Activated CD4-positive, alpha-beta T cell treated with anti-CD3 and anti-CD28 coated beads, Interleukin-10, Interleukin-2, amounts not matched to agents 100 ng/mL and 50 ng/mL, durations not matched to agents 16 hours and 8 hours (primary cell): ENCODE measurements at places on chromosomes 7 and 10.
A peak's percentile ranks its signal among the peaks of the same experiment; 100 is the strongest.

GRCh38 chr10:48322017-48322416 lies 15.5 kb downstream of the MAPK8 start:
- DNase-seq, result no peak

GRCh38 chr10:37856881-37857286 lies 526 bp downstream of the ZNF248 start:
- DNase-seq, result peak; percentile 23

DNA sequence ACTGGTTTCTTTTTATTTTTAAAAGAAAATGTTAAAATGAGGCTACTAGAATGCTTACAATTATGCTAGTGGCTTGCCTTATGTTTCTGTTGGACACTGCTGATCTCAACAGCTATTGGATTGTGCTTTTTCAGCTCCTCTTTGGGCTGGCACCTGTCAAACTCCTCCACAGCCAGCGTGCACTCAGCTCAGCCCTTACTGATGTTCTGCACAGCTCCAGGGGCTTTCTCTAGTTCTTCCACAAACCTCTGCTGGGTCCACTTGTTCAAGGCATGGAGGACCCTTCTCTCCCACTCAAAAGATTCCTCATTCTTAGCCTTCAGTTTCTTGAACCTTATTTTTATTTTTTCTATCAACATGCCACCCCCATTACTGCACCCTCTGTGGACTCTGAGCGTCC lies 96.0 kb downstream of the VIPR2 start:
- DNase-seq, result no peak

DNA sequence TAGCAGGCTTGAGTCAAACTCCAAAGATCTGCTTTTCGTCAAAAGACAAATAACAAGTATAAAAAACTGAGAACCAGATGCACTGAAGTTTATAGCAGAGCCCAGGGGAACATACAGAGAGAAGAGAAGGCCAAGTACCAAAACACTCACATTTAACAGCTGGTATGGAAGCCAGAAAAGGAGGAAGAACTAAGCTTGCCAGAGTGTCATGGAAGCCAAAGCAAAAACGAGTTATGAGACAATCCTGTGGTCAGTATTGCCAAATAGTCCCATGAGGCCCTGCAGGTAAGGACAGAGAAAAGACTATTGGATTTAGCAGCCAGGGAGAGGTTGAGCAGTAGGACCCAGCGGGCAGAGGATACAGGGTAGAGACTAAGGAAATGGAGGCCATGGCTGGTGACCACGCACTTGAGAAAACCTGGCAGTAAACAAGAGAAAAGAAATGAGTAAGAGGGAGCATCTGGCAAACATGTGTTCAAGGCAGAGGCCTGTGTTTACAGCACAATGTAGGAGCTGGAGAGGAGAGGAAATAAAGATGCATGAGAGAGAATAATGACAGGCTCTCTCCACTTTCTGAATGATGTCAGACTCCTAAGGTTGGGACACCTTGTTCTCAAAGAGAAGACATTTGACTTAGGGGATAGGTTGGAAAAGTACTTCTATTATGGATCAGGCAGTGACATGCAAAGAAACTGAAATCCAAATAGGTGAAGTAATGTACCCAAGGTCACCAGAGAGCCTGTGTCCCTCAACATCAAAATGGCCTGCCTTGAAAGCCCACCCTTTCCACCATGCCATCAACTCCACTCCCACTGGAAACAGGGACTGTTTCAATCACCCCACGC lies 9.1 kb downstream of the CREB3L2 start:
- DNase-seq, result peak; percentile 67

- no peak for DNase-seq
Observed at GRCh38 chr7:64889686-64890162, 13.3 kb upstream of the ZNF273 start.

GRCh38 chr7:6175645-6176044 lies 96.8 kb downstream of the CYTH3 start:
- DNase-seq, result no peak

- no peak for DNase-seq
Observed at GRCh38 chr7:47095946-47096345, 486.0 kb downstream of the TNS3 start.

DNA sequence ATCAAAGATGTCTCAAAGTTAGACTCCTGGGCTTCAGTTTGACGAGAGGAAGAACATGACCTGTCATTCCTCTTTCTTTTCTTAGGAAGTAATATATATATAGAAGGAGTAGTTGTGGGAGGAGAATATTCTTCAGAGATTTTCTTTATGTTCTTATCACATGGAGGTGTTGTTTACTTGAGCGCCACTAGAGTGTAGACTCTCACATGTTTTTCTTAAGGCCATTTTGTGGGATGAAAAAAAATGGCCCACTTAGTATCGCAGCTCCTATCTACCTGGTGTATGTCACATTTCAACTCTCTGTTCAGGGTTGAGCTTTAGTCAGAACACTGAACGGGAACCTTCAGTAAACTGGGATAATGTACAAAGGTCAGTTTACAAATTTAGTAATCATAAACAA lies 645.2 kb downstream of the PHTF2 start:
- DNase-seq, result no peak

DNA sequence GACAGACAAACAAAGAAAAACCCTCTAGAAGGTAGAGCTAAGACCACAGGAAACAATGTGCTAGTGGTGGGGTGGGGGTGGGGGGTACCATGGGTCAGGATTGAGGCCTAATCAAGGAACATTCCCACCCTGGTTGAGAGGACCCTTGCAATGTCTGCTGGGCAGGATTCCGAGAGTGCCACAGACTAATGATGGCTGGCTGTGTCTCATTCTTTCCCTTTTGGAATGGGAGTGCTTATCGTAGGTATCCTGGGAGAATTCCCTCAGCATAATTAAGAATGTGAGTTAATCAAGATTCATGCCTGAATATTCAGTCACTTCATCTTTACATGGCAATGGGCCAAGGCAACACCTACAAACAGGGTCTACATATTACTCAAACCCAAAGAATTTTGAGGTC lies 14.7 kb upstream of the MTPN start:
- DNase-seq, result no peak

DNA sequence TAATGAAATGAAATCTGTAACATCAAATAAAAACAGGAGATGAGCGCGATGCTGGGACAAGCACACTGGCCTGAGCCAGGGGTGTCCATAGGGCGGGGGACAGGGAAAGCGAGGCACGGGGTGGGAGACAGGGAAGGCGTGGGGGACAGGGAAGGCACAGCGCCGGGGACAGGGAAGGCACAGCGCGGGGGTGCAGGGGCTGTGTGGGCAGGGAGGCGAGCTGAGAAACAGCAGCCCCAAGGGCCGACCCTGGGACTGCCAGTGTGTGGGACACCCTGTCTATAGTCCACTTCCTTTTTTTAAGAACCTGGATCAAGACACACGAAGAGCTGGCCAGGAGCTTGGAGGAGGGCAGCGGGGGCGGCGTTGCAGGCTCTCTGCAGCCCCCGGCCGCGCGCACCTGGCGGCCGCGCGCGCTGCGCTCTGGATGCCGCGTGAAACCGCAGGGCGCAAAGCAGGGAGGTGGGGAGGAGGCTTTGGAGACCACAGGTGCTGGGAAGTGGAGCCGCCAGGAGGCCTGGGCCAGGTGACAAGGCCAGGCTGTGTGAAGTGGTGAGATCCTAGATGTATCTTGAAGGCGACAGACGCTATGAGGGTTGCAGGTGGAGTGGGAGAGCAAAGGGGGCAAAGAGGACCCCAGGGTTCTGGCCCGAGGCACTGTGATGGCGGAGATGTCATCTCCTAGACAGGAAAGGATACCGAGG lies 157.7 kb downstream of the COBL start:
- no peak for DNase-seq

- no peak for DNase-seq
Observed at GRCh38 chr10:57897611-57898010, 370.1 kb downstream of the IPMK start.

- DNase-seq, result no peak
Observed at GRCh38 chr10:4984223-4984622, 19.4 kb downstream of the AKR1C2 start.

GRCh38 chr7:20152511-20152910 lies 64.7 kb downstream of the MACC1 start:
- no peak for DNase-seq

- DNase-seq, result no peak
Observed at GRCh38 chr7:151148319-151149259, 18.9 kb downstream of the GBX1 start.
